NCI-H748 treated with DMSO at 0.1 percent for 48 hours (cell line): ENCODE measurements at places on chromosomes 7 and 10.
A peak's percentile ranks its signal among the peaks of the same experiment; 100 is the strongest.

DNA sequence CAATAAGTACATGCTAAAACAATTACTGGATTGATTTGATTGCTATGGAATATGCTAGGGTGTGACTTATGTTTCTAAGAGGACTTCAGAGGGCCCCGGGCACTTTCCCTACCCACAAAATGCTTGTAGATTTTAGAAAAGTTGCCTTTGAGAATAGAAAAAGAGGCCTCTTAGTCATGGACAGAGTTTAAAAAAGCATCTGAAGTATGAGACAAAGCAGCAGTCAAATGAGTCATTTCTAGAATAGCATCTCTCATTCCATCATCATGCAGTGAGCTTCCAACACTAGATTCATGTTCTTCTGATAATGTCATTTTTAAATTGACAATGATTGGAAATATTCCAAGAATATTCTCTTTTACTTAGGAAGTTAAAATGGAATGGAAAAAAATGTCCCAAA lies 675.1 kb upstream of the PCDH15 start:
- no peak for DNase-seq

DNA sequence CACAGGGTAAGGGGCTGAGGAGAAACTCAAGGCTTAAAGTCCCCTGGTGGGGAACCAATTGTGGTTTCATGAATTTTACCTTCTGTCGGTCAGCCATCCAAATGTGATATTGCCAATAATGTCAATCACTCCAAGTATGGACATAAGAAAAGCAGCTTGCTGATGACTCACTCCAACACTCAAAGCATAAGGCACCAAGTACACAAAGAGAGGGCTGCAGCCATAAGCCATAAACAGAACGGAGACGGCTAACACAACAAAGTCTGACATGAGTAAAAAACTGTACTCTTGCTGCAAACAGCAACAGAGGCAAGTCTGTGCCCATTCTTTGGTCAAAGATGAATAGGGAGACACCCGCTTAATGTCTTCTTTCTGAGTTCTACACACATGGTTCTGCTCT lies 24.2 kb downstream of the IFIT5 start:
- DNase-seq: no peak

DNA sequence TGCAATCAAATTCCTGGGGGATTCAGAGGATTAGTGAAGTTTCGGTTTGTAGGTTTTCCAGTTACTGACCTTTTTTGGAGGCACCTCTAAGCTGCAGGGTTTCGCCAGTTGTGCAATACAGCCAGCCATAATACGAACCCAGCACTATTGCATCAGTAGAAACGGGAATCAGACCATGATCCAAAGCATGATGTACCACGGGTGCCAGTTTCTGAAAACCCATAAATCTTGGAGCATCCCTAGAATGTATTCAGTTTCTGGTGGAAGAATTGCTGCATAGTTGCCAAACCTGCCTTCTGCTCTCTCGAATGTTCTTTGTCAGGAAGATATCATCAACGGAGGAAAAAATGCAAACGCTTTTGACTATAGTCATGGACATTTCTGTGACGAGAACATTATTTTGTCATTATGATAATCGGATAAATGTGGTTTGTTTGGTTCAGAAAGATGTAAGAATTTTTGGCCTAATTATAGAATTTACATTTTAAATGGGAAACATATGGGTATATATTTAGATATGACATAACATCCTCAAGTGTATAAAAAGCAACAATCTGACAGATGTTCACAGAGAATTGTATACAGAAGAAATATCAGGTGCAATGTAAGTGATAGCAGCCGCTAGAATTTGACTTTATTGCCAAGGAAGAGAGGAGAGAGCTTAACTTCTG lies 186.2 kb upstream of the PRKCQ start:
- DNase-seq: no peak

DNA sequence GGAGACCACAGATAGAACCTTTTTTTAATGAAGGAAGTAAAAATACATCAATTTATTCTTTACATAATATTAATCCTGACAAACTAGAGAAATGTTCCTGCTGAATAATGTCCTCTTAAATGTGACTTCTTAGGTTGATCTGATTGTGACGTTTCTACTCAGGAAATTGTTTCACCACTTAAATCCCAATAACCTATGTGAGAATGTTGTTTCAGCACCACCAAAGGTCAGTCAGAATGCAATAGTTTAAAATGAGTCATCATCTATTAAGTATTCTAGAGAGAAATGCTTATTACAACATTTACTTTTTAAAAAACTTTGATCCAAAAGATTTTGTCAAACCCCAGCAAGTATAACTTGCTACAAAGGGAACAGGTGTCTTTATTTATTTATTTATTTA lies 155.4 kb upstream of the CACNA2D1 start:
- no peak for DNase-seq

GRCh38 chr7:42235741-42236161 lies 1.3 kb downstream of the GLI3 start:
- no peak for DNase-seq

DNA sequence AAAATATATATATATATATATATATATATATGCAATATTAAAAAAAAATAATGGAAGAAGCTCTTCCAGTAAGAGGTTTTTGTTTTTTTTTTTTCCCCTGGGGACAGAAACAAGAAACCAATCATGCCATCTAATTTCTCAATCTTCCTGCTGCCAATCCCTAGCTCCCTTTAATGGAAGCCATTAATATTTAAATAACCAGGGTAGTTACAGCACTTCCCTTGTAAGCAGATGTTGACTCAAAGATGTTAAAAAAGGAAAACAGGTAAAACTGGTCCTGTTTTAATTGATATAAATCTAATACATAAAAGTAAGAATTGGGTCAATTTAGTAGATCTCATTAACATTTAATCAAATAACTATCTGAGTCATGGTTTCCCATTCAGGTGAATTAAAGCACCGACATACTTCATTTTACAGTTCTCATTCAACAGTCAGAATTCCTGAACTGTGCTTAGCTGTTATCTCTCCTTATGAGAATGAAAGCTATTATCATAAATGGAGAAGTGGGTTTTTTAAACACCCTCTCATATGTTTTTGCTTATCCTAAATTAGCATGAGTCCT lies 22.6 kb downstream of the CPVL start:
- peak; percentile 12 for DNase-seq

DNA sequence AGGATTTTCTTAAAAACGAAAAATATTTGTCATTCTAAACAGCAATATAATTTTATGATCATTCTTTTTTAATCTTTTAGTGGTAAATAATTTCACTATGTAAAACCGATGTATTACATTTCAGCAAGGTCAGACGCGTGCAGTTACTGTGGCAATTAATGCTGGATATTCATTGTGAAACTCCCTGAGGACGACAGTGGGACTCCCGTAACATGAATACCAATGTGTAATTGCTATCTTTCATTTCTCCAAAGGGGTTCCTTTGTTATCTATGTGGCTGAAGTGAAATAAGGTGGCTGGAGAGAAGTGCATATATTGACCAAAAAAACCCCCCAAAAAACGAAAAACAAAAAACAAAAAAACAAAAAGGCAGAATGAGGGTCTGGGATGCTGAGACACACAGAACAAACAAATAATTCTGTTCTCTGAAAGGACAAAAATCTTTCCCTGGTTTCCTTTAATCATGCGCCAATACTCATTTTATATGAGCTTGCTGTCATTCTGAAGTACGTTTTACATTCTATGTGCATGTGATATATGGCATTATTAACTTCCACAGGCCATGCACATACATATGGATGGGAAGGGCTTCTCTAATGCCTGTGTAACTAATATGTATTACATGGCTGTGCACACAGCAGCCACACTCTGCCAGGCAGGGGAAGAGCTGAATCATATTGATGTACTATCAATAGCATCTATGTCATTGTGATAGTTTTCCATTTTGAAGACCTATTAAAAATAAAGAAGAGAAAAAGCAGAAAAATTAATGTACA lies 161.4 kb downstream of the RAPGEF5 start:
- DNase-seq: no peak

- DNase-seq: peak; percentile 17
These were observed 28.8 kb downstream of the MIOS start for GRCh38 chr7:7595451-7595850.

GRCh38 chr7:94420328-94420727 lies 25.6 kb downstream of the COL1A2 start:
- no peak for DNase-seq

DNA sequence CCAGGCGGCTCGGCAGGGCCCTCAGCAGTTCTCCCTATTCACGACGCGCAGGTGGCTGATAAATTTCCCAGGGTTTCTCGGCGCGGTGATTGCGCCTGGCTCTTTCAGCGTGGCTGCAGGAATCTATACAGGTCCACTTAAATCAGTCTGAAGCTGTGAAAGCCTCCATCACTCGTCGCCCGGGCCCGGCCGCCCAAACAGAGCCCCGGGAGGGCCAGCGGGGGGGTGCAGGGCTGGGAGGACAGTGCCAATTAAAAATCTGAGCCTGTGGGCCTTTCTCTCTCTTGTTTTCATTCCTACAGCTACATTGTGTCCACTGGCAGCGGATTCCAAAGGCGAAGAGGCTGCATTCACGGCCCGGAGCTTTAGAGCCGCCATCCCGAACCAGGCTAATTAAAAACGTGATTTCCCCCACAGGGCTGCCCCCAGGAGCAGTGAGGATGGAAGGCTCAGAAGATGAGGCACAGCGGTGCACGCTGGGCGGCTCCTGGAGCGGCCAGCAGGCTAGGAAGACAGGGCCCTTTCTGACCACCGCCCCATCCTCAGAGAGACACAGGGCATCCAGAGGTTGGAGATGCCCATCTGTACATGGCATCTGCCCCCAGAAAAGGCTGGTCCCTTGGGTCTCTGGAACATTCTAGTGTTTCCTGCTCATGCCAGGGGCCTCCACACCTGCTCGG lies 100.7 kb downstream of the FAM53B start:
- DNase-seq: no peak

DNA sequence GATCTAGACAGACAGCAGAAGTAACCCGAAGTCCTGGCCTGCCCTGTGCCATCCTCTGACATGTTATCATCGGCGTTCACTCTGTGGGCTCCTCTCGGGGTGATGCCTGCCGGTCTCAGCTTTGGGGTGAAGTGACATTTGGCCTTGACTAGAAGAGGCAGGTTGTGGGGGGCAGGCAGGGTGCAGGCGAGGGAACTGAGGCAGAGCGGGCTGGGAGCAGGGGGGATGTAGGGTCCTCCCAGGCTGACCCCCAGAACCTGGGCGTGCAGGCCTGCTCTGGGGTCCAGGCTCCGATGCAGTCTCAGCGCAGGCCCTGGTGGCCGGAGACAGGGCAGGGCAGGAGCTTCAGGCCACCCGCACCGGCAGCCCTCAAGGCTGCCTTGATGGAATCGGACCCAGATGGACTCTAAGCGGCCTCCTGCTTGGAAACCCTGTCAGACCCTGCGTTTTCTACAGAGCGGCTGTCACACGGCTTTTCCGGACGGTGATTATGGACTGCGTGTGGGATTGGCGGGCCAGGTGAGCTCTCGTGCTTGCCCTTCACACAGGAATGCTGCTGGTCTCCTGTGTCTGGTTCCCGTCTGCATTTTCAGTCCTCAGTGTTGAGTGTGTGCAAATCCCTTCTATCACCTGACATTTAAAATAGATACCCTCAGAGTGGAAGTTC lies 842 bp upstream of the JAKMIP3 start:
- DNase-seq: no peak

GRCh38 chr7:112997831-112998230 lies 88.8 kb downstream of the GPR85 start:
- no peak for DNase-seq

GRCh38 chr10:63522277-63522687 lies 1.1 kb downstream of the REEP3 start:
- no peak for DNase-seq

GRCh38 chr10:60389413-60390025 lies at the start of gene ANK3:
TSS of gene ANK3 (minus strand) at chr10:60389875. CDS start at chr10:60389538, 337 bp downstream.
- DNase-seq: no peak

DNA sequence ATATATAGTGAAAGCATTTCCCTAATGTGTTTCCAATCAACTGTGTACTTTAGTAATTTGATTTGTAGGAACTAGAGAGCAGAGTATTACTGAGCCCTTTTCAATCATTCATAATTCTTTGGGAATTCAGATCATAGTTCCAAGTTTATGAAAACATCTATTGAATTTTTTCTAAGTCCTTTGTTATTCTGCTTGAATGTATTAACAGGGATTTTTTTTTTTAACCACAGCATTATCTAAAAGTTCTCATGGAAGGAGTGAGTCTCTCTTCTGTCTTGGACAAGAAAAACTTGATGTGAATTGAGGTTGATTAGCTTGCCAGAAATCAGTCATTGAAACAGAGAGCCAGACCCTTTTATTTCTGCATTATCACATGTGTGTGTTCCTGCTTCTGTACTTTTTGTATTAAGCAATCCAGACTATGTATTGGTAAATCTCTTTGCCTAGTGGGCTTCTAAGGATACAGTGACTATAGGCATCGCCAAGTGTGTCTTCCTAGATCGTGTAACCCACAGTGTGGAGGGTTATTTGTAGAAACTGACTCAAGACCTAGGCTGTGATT lies 59.9 kb downstream of the BMPER start:
- no peak for DNase-seq
